Heart left ventricle (tissue), 16 donors: ENCODE measurements at places on chromosomes 1 and 21. TPM values are rescaled to one million over a fixed set of nuclear protein-coding genes. Genes with fewer than 3 reads are reported as not detected.

DNA sequence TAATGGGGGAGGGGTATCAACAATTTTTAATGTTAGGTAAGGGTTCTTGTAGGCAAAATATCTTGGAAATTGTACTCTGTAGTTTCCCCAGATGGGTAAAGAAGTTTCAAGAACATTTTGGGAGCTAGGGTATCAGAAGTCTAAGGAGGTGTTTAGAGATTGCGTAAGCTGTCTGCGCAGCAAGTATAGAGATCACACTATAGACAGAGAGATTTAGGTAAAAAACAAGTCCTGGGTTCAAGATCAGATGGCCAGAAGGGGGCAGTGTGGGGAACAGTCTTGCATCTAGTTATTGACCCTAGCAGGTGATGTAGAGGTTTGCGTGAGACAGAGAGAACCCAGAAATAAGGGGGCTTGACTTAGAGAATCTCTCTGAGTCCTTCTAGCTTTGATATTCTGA is 80.8 kb downstream of the S1PR1 start:
- no peak overlapping the region for H3K27ac ChIP-seq
- no peaks in the 10 kb centered on the region for H3K27me3 ChIP-seq
- no peaks in the 10 kb centered on the region for H3K36me3 ChIP-seq
- no peak for DNase-seq
- no peaks in the 10 kb centered on the region for H3K4me1 ChIP-seq

GRCh38 chr1:65458730-65459396 is 38.4 kb downstream of the LEPR start:
- no peaks in the 10 kb centered on the region for H3K4me1 ChIP-seq
- H3K27me3 ChIP-seq: no peaks in the 10 kb centered on the region
- no peak overlapping the region for H3K27ac ChIP-seq
- no peaks in the 10 kb centered on the region for H3K36me3 ChIP-seq

GRCh38 chr1:29134695-29135028 is 11.0 kb upstream of the TMEM200B start:
- H3K27ac ChIP-seq: no peak overlapping the region
- H3K4me3 ChIP-seq: peak overlapping the region; percentile 34
- H3K27me3 ChIP-seq: no peaks in the 10 kb centered on the region

The CHIA gene
- total RNA-seq: not detected

DNA sequence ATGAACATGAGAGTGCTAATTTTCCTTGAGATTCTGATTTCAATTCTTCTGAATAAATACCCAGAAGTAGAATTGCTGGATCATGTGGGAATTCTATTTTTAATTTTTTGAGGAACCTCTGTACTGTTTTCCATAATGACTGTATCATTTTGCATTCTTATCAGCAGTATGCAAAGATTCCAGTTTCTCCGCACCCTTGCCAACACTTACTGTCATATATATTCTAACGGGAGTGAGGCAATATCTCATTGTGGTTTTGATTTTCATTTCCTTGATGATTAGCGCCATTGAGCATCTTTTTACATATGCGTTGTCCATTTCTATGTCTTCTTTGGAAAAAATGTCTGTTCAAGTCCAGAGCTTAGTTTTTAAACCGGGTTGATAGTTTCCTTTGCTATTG is 33.2 kb downstream of the VCAM1 start:
- no peaks in the 10 kb centered on the region for H3K27me3 ChIP-seq
- no peak overlapping the region for H3K4me3 ChIP-seq
- DNase-seq: no peak
- no peak overlapping the region for H3K27ac ChIP-seq

DNA sequence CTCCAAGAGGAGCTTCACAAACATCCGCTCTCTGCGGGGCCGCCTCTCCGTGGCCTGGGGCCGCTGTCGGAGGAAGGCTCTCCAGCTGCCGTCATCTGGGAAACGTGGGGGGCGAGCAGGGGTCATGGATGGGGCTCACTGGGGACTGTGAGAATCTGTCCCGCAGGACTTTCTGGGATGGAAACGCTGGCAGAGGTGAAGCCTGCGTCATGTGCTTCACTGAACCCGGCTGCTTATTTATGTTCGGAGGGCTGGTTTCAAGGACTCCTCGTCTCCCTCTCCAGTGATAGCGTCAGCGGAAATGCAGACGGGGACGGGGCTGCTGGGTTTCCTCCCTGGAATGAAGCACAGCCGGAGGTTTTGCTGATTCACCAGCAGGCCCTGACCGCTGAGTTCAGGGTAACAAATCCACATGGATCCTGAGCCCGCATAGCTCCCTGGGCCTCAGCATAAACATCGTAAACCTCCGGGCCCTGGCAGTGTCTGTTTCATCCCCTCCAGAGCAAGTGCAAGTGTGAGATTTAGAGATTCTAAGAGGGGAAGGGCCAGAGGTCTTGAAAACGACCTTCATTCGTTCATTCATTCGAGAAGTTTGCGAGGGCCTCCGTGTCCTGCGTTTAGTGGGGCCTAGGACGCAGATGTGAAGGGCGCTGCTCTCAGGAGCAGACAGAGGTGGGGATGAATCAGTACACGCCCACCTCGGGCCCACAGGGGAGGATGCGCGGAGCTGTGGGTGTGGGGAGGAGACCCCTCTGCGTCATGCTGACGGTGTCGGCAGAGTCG is 7.0 kb upstream of the POFUT2 start:
- H3K4me3 ChIP-seq: no peak overlapping the region
- H3K27ac ChIP-seq: peak overlapping the region; percentile 77
- H3K4me1 ChIP-seq: peaks cover 46% of the 10 kb centered on the region
- peak; percentile 92 for DNase-seq
- H3K36me3 ChIP-seq: no peaks in the 10 kb centered on the region
- no peaks in the 10 kb centered on the region for H3K27me3 ChIP-seq

The ETNK2 gene
- 16.3 TPM for total RNA-seq

GRCh38 chr1:156999596-157000320 is 45.8 kb downstream of the ARHGEF11 start:
- H3K4me1 ChIP-seq: no peaks in the 10 kb centered on the region
- no peak for DNase-seq
- H3K4me3 ChIP-seq: no peak overlapping the region
- no peaks in the 10 kb centered on the region for H3K36me3 ChIP-seq
- H3K27me3 ChIP-seq: no peaks in the 10 kb centered on the region
- no peak overlapping the region for H3K27ac ChIP-seq

The CFHR4 gene
- not detected for total RNA-seq

DNA sequence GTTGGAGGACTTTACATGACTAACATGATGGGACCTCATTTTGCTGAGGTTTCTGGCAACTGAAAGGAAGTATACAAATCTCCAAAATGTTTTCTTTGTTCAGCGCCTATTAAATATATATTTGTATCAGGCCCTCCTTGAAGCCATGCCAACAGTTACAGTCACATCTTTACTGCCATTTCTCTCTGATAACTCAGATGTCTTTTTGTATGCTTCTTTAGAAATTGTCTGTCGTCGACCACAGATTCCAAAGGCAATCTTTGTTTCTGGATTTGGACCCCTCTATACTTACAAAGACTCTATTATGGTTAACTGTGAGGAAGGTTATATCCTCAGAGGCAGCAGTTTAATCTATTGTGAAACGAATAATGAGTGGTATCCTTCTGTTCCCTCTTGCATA is 69.4 kb downstream of the C4BPA start:
- H3K4me3 ChIP-seq: no peak overlapping the region
- no peaks in the 10 kb centered on the region for H3K27me3 ChIP-seq
- no peak for DNase-seq
- no peaks in the 10 kb centered on the region for H3K4me1 ChIP-seq

The OR2T29 gene
- total RNA-seq: not detected
